NCI-H1694 (cell line): ENCODE measurements at places on chromosomes 11 and 22.

DNA sequence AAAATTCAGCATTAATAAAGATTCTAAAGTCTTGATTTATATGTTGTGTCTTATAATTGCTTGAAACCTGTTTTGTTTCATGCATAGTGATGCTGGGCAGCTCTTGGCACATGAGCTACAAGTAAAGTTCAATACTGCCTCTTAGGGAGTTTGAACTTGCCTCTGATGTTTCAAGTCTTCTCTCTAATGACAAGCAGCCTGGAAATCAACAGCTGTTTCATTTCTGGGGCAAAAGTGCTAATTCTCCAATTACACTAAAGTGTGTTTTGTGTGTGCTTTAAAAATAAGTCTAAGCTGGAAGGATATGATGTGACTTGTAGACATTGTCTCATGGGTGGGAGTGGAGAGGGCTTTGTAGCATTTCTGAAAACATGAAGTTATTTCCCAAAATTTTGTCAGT lies 23.7 kb upstream of the SESN3 start:
- no peak for DNase-seq

DNA sequence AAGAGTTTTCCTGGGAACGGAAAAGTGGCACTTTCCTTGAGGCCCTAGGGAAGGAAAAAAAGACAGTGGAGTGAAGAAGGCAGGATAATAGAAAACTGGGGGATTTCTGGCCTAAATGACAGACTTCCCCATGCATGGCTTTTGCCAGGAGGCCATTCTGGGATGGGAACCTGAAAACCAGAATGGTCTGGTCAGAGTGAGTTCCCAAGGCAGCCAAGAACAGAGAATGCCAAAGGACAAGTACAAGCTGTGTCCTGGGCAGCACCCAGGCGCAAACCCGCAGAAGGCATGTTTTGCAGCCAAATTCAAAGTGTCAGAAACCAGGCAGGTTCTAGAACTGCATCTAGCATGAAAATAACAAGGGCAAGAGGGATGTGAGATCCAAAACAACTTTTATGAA lies 162.4 kb downstream of the SPON1 start:
- DNase-seq = no peak

DNA sequence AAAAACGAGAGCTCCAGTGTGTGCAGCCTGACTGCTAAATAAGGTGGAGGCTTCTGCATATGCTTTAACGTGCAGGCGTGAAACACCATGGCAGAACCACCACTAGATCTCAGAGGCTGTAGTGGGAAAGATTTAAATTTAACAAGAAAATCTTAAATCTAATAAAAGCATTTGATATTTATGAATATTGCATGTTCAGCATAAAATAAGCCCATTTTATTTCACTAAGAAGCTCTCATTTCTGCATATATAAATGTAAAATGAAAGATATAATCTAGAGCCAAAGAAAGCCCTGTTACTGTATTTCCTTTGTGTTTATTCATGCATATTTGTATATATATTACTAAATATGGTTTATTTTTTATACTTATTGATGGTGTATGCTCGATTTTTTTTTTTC lies 188.3 kb downstream of the DDX10 start:
- no peak for DNase-seq

DNA sequence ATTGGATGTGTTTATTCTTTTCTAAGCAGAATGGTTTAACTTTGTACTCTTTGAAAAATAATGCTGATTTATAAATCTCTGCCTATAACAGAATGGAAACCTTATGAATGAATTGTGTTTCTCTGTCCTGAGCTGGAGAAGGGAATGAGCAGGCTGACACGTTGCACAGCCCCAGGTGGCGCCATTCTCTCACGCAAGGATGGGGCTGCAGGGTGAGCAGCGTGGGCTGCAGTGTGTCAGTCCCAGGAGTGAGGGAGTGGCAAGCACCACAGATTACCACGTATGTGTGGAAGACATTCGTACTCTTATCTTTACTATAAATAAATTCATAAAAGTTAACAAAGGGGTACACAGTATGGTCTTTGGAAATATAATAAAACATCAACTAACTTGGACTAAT lies 33.4 kb downstream of the FDX1 start:
- DNase-seq = no peak

- DNase-seq = no peak
Measured at GRCh38 chr11:117833401-117833891, 8.9 kb upstream of the FXYD2 start.

- no peak for DNase-seq
Measured at GRCh38 chr11:1370186-1371025, 19.3 kb upstream of the BRSK2 start.

DNA sequence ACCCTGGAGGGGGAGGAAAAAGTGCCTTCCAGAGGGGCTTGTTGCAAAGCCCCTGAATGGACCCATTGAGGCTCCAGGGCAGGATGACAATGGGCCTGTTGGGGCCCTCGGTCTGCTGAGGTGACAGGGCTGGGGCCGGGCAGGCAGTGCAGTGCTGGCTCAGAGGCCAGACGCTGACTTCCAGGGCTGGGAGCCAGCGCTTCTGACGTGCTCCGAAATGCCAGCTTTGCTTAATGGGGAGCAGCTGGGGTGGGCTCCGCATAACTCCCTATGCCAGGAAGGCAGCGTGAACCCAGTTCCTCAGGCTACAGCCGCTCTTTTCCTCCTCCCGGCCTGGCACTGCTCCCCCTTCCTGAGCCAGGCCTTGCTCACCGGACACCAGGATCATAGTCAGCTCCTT lies 17.7 kb downstream of the NAV2 start:
- DNase-seq = peak; percentile 83

DNA sequence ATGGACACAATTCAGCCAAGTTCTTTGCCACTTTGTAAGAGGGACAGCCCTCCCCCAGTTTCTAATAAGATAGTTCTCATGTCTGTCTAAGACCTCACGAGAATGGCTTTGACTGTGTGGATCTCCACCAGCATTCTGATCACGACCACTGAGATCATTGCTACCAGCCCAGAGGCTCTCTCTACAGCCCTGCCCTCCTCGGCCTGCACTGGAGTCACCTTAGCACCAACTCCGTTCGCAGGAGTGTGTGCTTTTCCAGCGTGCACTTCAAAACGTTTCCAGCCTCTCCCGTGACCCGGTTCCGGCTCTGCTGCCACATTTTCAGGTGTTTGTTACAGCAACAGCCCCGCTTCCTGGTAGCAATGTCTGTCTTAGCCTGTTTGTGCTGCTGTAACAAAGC lies 26.2 kb downstream of the TSPAN32 start:
- DNase-seq = no peak

DNA sequence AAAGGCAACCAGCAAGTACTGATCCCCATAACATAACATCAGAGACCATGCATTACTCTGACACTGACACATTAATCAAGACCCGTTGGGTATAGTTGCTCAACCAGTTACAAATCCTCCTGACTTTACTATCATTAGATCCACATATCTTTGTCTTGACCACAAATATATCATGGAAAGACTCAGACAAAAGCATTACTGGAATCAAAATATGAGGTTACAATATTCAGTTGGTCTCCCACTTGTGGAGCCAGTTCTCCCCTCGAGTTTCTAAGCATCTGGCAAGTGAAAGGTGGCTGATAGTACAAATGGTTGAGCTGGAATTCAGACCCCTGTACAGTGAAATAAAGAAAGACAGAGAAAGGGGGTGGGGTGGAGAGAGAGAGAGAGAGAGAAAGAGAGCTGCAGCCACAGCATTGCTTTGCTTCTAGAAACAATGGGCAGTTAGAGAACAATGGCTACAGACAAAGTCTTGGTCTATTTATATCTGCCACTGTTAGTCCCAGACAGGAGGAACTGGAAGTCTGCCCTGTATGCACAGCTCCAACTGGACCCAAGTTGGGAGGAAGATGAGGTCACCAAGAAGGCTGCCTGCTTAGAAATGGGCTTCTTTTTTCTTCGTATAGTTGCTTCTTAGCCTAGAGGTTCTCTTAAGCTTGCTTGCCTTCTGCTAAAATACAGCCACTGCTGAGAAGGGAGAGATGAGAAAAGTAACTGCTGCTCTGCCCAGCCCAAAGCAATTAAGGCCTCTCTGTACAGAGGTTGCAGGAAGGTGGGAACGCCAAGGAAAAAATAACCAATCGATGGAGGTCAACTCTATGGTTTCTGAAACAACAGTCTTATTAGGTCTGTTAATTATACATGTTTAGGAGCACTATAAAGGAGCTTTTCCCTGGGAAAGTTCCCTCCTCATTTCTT lies 85.5 kb downstream of the ETS1 start:
- no peak for DNase-seq

DNA sequence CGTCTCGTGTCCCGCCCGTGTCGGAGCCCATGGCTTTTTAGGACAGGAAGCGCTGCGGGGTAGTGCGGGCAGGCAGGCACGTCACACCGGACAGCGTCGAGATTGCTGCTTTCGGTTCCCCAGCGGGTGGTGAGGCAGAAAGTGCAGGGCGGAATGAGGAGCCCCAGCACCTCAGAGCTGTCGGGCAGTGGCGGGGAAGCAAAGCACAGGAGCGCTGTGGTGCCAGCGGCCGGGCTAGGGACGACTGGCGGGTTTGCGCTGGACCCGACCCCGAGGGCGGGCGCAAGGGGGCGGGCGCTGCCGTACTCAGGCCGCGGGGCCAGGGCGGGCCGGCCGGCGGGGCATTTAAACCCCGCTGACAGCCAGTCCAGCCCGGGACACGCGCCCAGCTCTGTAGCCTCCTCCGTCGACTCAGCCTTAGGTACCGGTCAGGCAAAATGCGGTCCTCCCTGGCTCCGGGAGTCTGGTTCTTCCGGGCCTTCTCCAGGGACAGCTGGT lies at the start of gene SLC37A2:
TSS of gene SLC37A2 (plus strand) at position 375 of the 498 bp plus-strand sequence. CDS start at position 438, 63 bp downstream.
- DNase-seq = no peak

GRCh38 chr11:82703796-82704195 lies 29.9 kb downstream of the FAM181B start:
- DNase-seq = no peak

DNA sequence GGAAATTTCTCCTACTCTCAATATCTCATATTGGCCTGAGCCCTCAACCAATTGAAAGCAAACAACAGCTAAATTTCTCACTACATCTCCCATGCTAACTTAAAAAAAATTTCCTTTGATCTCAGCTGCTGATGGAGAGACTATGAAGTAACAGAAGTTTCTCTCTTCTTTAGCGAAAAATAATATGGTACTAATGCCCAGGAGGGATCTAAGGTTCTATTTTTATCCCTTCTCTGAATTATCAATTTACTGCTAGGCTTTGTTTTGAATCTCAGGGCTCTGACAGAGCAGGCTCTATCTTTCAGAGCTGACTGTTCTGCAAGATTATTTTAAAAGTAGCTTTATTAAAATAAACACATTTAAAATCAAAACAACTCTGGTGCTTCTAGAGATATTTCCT lies 558.6 kb downstream of the KCNA4 start:
- no peak for DNase-seq

GRCh38 chr11:116702772-116703385 lies 69.9 kb downstream of the BUD13 start:
- DNase-seq = no peak

GRCh38 chr11:117657794-117658193 lies 139.2 kb downstream of the DSCAML1 start:
- DNase-seq = no peak

DNA sequence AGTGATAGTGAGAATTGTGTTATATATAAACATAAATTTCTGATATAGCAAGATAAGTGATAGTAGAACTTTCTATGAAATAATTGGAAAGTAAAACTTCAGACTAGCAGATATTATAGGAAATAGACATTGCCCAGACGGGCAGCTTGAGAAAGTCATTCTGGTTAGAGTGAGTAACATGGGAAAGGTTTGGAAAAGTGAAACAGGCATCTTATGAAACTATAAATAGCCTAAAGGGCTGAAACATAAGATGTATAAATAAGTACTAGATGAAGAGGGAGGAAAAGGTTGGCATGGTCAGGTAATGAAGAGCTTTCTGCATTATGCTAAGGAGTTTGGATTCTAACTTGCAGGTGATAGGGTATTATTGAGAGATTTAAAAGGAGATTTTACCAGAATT lies 101.3 kb downstream of the DYNC2H1 start:
- DNase-seq = no peak

DNA sequence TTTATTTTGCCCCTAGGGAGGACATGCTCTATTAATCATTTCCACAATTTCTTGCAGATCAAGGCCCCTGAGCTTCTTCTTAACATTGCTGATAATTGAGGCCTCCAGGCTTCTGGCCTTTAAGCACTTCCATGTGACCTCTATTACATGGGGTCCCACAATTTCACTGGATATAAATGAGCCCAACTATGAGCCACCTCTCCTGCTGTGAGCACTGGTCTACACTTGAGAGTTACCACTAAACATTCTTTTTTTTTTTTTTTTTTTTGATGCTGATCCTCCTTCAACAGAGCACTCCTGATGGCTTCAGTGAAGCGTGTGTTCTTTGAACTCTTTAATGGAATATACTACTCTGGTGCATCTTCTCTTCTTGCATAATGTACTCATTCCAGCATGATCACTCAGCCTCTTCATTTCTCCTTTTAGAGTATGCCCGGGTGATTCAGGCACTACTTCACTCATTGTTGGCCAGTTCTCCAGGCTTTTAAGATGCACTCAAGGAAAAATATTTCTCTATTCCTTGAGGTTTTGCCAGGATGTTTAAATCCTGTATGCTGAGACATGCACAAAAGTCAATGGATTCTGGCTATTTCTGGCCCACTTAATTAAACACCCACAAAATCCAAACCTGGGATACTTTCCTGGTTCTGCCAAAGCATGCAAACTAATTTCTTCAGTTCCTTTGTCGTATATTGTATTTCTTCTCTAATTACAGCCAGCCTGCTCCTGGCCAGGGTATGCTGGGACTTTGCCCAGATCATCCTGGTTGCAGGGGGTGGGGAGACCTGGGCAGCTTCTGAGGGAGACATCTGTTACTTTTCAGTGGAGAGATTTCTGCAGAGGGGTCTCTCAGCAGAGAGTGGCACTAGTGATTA lies 257.8 kb upstream of the LUZP2 start:
- no peak for DNase-seq

- no peak for DNase-seq
Measured at GRCh38 chr11:1158681-1159487, 1.1 kb downstream of the MUC5AC start.

DNA sequence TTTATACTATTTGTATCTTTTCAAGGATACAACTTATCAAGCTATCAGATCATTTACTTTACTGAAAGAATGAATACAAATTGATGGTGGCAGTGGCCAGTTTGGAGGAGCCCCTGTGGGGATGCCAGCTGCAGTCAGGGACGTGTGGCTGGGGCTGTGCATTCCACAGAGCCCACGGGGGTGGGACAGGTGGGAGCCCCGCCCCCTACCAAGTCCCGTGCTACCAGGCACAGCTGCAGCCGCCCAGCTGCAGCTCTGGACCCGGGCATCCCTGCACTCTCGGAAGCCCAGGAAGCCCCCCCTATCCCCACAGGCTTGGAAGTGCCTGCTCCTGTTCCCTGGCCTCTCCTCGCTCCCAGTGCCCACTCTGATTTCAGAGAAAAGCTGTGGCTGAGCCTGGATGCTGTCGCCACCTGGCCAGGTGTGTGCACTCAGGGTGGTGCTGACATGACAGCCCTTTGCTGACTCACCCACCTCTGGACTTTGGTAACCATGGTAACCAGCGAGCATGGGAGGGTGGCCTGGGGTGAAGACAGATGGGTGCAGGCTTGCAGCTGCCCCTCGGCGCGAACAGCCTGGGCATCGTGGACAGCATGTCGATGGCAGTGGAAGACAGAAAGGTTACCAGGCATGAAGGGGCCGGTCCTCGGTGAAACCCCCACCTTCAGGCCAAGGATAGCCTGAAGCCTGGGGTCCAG lies 138.1 kb downstream of the SBF2 start:
- no peak for DNase-seq
